ENCODE measurements at places on chromosomes 13 and 19.

DNA sequence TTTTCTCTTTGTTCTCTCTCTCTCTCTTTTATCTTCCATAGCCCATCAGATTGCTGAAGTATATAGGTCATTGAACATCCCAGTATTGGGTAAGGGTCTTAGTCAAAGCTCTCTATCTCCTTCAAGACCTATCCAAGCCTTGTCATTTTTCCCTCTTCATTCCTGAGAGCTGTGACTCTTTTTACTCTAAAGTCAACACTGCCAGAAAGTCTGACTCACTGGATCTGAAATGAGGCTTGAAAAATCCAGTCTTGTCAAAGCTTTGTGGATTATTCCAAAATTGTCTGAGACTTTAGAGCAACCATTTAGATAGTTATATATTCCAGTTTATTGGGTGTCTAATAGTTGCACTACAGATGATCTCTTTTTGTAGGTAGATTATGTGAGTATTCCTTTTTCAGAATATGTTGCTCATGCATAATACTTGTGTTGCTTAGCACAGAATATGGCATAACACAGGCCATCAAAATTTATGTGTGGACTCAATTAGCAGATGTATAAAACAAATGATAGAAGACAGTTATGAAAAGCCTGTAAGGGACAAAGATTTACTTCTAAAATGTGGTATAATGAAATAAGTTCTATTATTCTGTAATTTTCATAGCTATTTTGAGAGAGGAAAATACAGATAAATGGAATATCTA is 389.3 kb upstream of the PCDH9 start:
- no peak for DNase-seq

DNA sequence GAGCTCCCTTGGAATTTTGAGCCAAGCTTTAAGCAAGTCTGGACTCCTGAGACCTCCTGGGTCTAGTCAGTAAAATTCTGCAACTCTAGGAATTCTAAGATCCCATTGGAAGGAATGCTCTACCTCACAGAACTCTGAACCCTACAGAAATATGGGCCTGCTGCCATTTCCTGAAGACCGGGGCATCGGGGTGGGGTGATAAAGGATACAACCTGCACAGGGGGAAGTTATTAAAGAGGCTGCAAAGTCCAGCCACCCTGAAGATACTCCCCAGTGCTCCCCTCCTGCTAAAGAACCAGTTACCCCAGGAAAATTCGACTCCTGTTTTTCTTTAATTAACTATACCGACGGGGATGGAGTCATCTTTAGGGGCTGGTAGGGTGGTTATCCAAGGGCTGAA is 2.4 kb upstream of the PPP1R37 start:
- DNase-seq: no peak

GRCh38 chr19:14114854-14115253 is 2.7 kb downstream of the PRKACA start:
- peak; percentile 62 for DNase-seq

DNA sequence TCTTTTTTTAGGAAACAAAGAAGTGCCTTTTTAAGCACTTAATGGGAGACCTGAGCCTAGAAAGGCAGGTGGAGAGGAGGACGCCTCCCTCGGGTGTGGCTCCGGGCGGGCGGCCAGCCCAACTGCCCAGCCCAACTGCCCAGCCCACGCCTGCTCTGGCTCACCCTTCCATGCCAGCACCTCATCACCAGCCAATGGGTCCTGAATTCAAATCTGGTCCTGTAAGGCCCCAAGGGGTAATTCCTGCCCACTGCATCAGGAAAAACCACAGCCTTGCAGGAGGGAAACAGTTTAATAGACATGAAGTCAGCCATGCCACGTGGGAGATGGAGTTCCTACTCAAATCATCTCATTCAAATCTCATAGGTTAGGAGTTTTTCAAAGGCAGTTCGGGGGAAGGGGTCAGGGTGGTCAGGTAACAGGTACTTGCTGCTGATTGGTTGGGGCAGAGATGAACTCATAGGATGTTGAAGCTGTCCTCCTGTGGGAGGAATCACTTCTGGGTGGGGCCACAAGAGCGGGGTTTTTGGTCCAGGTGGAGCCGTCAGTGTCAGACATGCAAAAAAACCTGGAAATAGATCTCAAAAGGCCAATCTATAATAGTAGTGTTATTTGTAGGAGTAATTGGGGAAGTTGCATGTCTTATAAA is 64.9 kb downstream of the HSPH1 start:
- no peak for DNase-seq

GRCh38 chr13:80814541-80814940 is 473.6 kb upstream of the SPRY2 start:
- DNase-seq: no peak

GRCh38 chr13:108146642-108147041 is 68.7 kb downstream of the LIG4 start:
- no peak for DNase-seq

DNA sequence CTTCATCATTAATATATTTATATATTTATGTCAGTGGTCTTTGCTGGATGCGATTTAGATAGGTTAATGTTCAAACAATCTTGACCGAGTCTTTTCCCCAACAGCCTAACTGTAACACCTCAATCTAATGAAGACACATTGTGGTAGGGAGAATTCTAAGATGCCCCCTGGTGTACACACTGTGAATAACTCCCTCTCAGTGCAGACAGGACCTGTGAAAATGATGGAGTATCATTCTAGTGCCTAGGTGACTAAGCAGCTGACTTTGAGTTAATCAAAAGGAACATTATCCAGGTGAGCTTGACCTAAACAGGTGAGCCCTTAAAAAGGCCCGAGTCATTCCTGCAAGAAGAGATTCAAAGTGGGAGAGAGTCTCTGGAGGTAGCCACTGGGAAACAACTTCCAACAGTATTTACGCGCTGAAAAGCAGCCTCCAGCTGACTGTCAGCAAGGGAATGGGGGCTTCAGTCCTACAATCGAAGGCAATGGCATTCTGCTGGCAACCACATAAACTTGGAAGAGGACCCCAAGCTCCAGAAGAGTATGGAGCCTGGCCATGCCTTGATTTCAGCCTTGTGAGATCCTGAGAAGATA is 28.0 kb upstream of the KBTBD7 start:
- DNase-seq: peak; percentile 22

DNA sequence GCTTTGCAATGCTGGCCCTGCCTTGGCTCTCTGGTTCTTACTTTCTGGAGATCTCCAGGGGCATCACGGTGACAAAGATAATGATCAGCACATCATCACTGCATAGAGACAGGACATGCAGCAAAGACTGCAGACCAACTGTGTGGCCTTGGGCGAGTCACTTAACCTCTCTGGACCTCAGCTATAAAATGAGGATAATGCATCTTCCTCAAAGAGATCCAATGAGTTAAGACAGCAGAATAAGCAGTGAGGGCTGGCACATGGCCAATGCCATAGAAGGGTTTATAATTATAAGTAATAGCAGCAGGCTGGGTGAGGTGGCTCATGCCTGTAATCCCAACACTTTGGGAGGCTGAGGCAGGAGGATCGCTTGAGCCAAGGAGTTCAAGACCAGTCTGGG is 2.4 kb downstream of the MAG start:
- no peak for DNase-seq

DNA sequence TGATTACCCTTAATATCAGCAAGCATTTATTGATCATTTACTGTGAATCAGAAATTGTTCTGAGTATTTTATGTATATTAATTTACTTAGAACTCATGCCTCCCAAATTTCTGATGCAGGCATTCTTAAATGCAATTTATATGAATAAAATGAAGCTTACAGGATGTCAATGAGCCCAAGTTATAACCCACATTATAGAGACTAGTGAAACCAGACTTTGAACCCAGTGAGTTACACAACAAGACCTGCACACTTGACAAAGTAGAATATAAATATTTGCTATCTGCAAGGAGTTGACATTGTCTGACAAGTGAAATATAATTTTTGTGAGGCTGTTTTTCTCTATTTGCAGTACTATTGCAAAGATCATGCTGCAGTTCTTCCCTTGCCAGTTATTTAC is 656.0 kb downstream of the GPC5 start:
- DNase-seq: no peak

- DNase-seq: peak; percentile 36
Observed at GRCh38 chr13:46551410-46552302, 1.3 kb upstream of the LRCH1 start.

DNA sequence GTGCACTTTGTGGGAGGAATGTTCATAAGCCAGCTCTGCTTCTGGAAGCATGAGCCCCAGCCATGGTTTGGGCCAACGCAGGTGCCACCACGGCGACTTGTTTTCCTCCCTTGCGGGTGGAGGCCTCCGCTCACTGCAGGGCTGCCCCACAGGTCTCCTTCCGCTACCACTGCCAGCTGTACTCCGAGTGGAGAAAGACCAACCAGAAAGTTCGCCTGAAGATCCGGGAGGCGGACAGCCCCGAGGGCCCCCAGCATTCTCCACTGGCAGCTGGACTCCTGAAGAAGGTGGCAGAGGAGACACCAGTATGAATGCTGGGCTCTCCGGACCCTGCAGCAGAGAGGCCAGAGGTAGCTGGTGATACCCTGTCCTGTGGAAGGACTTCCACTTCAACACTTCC is 6.5 kb upstream of the HNRNPM start:
- no peak for DNase-seq

GRCh38 chr13:100892981-100893380 is 218.4 kb upstream of the TMTC4 start:
- DNase-seq: no peak

DNA sequence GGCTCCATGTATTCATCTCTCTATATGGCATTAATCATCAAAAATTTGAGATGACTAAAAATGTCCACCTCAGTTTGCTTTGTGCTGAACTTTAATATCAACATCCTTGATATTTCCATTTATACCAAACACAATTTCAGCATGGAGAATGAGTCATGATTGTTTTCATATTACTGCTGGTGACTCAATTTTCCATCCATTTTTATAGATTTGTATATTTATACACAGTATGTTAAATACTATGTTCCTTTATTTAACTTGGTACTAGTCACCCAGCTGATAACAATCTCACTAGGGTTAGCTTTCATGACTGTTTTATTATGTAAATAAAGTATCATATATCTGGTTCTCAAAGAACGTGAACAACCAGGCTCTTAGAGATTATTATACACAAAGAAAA is 1255.1 kb downstream of the SLITRK1 start:
- DNase-seq: no peak

- DNase-seq: no peak
Observed at GRCh38 chr13:43797869-43798268, 11.1 kb upstream of the ENOX1 start.

GRCh38 chr13:27628081-27628480 is 6.4 kb downstream of the POLR1D start:
- DNase-seq: no peak

- DNase-seq: no peak
Observed at GRCh38 chr19:46499692-46500091, 4.0 kb upstream of the PNMA8B start.

DNA sequence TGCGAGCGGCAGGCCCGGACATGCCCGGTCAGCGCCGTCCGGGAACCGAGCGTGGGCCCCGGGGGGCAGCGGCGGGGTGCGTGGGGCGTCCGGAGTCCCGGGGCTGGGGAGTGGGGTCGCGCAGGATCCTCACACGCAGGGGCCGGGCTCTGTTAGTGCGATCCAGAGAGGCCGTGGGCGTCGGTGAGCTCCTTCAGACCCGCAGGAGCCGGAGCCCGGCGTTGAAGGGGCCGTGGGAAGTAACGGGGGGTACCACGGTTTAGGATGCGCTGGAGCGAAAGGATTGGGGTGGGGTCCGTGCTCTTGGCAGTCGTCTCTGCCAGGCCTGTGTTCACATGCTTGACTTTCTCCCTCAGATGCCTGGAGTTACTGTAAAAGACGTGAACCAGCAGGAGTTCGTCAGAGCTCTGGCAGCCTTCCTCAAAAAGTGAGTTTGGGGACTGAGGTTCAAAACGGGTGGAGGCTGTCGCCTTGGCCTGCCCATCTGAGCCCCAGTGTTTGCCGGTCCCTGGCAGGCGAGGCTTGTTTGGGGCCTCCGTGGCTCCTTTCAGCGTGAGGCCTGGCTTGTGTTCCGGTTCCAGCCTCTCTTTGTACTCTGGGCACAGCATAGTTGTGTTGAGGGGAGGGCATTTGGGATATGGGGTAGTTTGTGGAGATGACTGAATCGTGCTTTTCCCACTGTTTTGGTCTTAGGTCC is 512 bp downstream of the RPS19 start:
- no peak for DNase-seq

DNA sequence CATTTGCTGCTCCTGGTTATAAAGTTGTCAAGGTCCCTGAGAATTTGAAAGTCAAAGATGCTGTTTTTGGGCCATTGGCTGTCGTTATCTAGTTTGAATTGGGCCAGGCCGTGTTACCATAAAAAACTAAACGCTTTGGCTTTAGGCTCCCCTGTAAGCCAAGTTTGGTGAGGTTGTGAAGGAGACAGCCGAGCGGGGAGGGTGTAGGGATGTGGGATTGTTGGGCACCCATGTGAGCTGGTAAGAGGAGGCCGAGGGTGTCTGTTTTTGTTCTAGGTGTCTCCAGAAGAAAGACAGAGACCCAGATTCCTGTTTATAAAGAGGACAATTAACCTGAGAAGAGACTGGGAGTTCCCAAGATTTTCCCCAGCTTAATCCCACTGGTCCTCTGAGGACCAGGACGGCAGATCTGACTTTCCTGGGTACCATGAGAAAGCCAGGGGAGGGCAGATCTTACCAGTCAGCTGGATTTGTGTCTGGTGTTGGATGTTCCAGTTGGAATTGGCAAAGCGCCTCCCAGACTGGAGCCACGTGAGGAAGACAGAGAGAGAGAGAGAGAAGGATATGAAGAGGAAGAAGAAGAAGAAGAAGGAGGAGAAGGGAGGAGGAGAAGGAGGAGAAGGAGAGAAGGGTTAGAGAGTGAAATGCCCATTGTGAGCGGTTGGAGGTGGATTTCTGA is 25.1 kb downstream of the TMEM255B start:
- DNase-seq: no peak

DNA sequence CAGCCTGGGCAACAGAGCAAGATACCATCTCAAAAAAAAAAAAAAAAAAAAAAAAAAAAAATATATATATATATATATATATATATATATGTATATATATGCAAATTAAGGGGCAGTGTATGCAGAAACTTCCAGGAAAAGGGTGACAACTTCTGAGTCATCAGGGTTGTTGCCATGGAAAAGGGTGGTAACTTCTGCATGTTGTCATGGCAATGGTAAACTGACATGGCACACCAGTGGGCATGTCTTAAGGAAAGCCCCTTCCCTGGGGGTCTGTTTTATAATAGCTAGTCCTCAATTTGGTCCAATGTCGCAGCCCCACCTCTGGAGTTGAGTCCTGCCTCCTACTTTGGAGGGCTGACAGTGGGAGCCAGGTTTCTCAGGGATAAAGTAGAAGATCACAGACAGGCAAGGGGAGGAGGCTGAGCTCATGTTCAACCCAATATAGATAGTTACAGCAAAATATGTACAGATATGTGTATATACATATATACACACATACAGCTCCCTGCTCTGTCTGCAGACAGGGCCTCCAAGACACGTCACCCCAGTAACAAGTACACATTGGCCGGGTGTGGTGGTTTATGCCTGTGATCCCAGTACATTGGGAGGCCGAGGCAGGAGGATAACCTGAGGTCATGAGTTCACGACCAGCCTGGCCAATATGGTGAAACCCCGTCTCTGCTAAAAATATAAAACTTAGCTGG is 7.2 kb upstream of the FCHO1 start:
- DNase-seq: no peak

All from 8988T (cell line).